ENCODE measurements at places on chromosomes 2 and 18.

GRCh38 chr2:127410871-127411652 lies 7.2 kb upstream of the PROC start:
- H3K27ac ChIP-seq, result peak overlapping the region; percentile 97
- H3K4me3 ChIP-seq, result peak overlapping the region; percentile 77
- peak; percentile 45 for DNase-seq
- H3K36me3 ChIP-seq, result no peaks in the 10 kb centered on the region
- H3K4me1 ChIP-seq, result peaks cover 23% of the 10 kb centered on the region

DNA sequence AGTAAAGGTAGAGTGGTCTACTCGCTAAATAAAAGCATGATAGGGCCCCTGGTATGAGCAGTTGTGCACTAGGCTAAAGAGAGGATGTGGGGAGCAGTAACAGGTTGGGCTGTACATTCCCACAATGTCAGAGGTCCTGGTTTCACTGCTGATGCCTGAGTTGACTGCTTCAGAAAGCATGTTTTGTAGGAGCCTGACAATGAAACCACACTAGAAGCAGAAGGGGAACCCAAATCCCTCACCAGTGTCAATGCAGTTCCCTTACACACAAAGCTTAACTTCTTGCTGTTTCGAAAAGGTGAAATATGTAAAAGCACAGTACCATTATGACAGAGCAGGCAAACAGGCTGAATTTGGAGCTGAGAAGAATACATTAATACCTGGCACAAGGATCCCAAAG lies 291.7 kb upstream of the KYNU start:
- H3K27me3 ChIP-seq, result no peaks in the 10 kb centered on the region
- H3K4me1 ChIP-seq, result no peaks in the 10 kb centered on the region
- DNase-seq, result no peak
- no peak overlapping the region for H3K4me3 ChIP-seq
- no peaks in the 10 kb centered on the region for H3K36me3 ChIP-seq

GRCh38 chr2:205936446-205936845 lies 149.5 kb downstream of the INO80D start:
- H3K36me3 ChIP-seq, result no peaks in the 10 kb centered on the region
- no peak for DNase-seq
- H3K4me3 ChIP-seq, result no peak overlapping the region
- peaks cover 2% of the 10 kb centered on the region for H3K27me3 ChIP-seq
- no peaks in the 10 kb centered on the region for H3K4me1 ChIP-seq

- H3K36me3 ChIP-seq, result peaks cover 2% of the 10 kb centered on the region
- DNase-seq, result peak; percentile 86
- no peaks in the 10 kb centered on the region for H3K27me3 ChIP-seq
- peak within 1 kb of the TSS; percentile 90 for H3K4me3 ChIP-seq
These were observed at the start of gene SERTAD2 for GRCh38 chr2:64653109-64654062. Gene SERTAD2, minus strand, starts transcription at chr2:64653913. Its CDS starts 17,042 bp downstream, at chr2:64636871.

- peak within 1 kb of the TSS; percentile 67 for H3K27ac ChIP-seq
- peaks cover 11% of the 10 kb centered on the region for H3K4me1 ChIP-seq
- H3K4me3 ChIP-seq, result peak within 1 kb of the TSS; percentile 89
- peak; percentile 92 for DNase-seq
- no peaks in the 10 kb centered on the region for H3K27me3 ChIP-seq
These were observed at the start of gene TMEM150A for GRCh38 chr2:85602476-85603234. Gene TMEM150A, minus strand, starts transcription at chr2:85602698. Its CDS starts 750 bp downstream, at chr2:85601948.

DNA sequence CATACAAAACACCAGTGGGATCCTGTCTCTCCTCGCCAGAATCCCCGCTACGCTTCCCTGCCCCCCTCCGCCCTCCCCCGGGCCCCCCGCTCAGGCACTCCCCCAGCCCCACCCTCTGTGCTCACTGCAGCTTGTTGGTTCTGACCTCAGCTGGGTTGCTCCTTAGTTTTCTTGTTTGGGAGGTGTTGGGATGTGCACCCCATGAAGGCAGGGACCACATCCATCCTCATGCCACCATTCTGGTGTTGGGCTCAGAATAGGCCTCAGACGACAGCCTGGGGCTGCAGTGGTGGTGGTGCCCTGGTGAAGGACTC lies 4.6 kb downstream of the SNED1 start:
- no peak overlapping the region for H3K4me3 ChIP-seq
- peaks cover 18% of the 10 kb centered on the region for H3K27me3 ChIP-seq
- H3K4me1 ChIP-seq, result peaks cover 5% of the 10 kb centered on the region
- H3K27ac ChIP-seq, result no peak overlapping the region

- H3K27ac ChIP-seq, result no peak overlapping the region
- no peaks in the 10 kb centered on the region for H3K36me3 ChIP-seq
- H3K27me3 ChIP-seq, result no peaks in the 10 kb centered on the region
- H3K4me3 ChIP-seq, result no peak overlapping the region
- H3K4me1 ChIP-seq, result no peaks in the 10 kb centered on the region
These were observed 360.5 kb upstream of the RGPD4 start for GRCh38 chr2:107466241-107466640.

DNA sequence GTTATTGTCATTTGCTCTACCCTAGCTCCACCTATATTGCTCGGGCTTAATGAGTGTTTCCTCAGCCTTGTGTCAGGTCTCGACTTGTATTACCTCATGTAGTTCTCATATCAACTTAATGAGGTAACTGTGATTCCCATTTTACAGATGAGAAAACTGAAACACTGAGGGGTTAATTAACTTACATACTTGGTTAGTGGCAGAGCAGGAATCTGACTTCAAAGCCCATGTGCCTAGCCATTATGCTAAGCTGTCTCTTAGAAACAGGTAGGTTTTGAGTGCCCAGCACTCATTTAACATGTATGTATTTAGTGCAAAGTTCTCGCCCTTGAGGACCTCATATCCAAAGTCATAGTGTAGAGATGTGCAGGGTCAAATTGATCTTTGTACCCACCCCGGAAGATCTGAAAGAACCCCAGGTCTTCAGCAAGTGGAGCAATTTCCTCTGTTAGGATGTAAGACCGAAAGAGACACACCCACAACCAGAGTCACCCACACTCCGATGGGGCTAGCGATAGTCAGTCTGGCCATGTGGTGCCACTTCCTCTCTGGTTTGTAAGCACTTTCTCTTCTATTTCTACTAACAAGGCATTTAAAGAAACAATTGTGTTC lies 121.0 kb upstream of the SLC39A10 start:
- H3K4me3 ChIP-seq, result peak overlapping the region; percentile 89
- H3K27me3 ChIP-seq, result no peaks in the 10 kb centered on the region
- peak; percentile 86 for DNase-seq
- H3K27ac ChIP-seq, result peak overlapping the region; percentile 96
- peaks cover 40% of the 10 kb centered on the region for H3K36me3 ChIP-seq
- peaks cover 90% of the 10 kb centered on the region for H3K4me1 ChIP-seq

- no peak for DNase-seq
- H3K4me1 ChIP-seq, result peaks cover 59% of the 10 kb centered on the region
- H3K27me3 ChIP-seq, result no peaks in the 10 kb centered on the region
- peaks cover 25% of the 10 kb centered on the region for H3K36me3 ChIP-seq
- H3K4me3 ChIP-seq, result peak overlapping the region; percentile 32
These were observed 16.3 kb downstream of the CDC42EP3 start for GRCh38 chr2:37654932-37655841.

- no peaks in the 10 kb centered on the region for H3K4me1 ChIP-seq
- no peaks in the 10 kb centered on the region for H3K36me3 ChIP-seq
- no peak for DNase-seq
- no peaks in the 10 kb centered on the region for H3K27me3 ChIP-seq
- H3K4me3 ChIP-seq, result no peak overlapping the region
- no peak overlapping the region for H3K27ac ChIP-seq
These were observed 654.8 kb downstream of the SLC4A3 start for GRCh38 chr2:220282236-220282635.

GRCh38 chr18:75139226-75139911 lies 69.6 kb downstream of the PTGR3 start:
- no peak overlapping the region for H3K4me3 ChIP-seq
- H3K27ac ChIP-seq, result no peak overlapping the region
- no peaks in the 10 kb centered on the region for H3K36me3 ChIP-seq
- no peaks in the 10 kb centered on the region for H3K27me3 ChIP-seq
- DNase-seq, result no peak

DNA sequence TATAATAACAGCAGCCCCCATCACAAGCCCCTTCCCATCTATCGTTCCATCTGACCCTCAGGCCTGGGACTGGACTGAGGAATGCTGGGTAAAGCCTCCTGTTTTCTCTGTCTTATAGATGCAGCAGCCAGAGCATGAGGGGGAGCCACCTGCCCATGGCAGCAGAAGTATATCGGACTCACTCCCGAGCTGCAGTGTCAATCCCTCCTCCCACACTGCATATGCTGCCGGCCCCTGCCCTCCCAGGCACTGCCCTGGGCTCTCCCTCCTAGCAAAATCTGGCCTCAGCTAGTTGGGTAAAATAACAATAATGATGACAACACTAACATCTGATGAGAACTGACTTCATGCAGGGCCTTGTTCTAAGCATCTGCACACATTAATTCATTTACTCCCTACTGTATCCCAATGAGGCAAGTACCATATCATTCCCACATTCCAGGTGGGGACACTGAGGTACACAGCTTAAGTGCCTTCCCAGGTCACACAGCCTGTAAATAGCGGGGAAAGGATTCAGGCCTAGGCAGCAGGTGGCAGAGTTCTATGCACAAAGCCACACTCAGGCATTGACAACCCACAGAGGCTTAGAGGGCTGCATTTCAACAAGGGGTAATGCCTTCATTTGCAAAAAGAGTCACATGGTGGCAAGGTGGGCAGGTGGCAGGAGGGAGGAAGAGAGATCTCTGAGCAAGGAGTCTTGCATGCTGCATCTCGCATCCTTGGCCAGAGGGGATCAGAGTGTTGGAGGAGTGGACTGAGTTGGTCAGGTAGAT lies 190.0 kb downstream of the ZBTB7C start:
- H3K36me3 ChIP-seq, result no peaks in the 10 kb centered on the region
- no peak overlapping the region for H3K4me3 ChIP-seq
- peaks cover 11% of the 10 kb centered on the region for H3K27me3 ChIP-seq
- DNase-seq, result no peak
- no peak overlapping the region for H3K27ac ChIP-seq

DNA sequence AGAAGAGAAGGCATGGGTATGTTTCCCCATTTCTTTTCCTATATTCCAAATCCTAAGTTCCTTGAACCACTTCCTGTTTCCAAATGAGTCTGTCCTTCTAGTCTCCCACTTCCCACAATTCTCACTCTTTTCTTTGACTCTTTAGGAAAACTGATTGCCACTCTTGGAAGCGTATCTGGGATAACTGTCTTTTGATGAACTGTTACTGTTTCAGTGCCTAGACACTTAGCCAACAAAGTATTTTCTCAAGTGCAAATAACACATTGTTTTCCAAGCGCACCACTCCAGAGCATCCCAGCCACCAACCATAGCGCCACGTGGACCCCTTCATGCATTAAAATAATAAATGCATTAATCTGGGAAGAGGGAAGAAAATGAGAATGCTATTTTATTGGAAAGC lies 342.8 kb downstream of the MTX2 start:
- peaks cover 9% of the 10 kb centered on the region for H3K27me3 ChIP-seq
- no peaks in the 10 kb centered on the region for H3K36me3 ChIP-seq
- no peak for DNase-seq
- no peak overlapping the region for H3K4me3 ChIP-seq
- no peaks in the 10 kb centered on the region for H3K4me1 ChIP-seq

- peaks cover 38% of the 10 kb centered on the region for H3K4me1 ChIP-seq
- no peak for DNase-seq
- H3K27ac ChIP-seq, result peak overlapping the region; percentile 22
- no peaks in the 10 kb centered on the region for H3K27me3 ChIP-seq
- H3K36me3 ChIP-seq, result peaks cover 35% of the 10 kb centered on the region
These were observed 10.2 kb downstream of the RAB10 start for GRCh38 chr2:26043862-26044696.

- DNase-seq, result no peak
- H3K4me1 ChIP-seq, result no peaks in the 10 kb centered on the region
- H3K4me3 ChIP-seq, result no peak overlapping the region
- no peaks in the 10 kb centered on the region for H3K36me3 ChIP-seq
- peaks cover 34% of the 10 kb centered on the region for H3K27me3 ChIP-seq
These were observed 1.4 kb downstream of the LAMA1 start for GRCh38 chr18:7116001-7116730.

- H3K4me3 ChIP-seq, result no peak overlapping the region
- no peak for DNase-seq
- H3K27me3 ChIP-seq, result peaks cover 18% of the 10 kb centered on the region
These were observed 218.8 kb upstream of the PKDCC start for GRCh38 chr2:41829052-41829451.

DNA sequence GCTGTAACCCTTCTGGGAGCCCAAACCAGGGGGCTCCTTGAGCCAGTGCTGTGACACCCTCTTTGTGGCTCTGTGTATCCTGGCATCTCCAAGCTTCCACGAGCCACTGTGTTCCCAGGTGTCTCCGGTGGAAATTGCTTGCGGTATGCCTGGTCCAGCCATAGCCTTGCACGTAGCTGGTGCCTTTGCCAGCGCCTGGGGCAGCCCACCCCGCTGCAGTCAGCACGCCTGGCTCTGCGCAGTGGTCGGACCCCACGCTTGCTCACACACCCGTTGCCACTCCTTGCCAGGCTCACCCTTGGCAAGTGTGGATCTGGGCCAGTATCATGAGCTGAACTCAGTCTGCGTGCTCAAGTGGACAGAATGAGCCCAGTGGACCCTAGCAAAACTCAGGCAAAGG lies 152.3 kb downstream of the MBD5 start:
- DNase-seq, result no peak
- H3K36me3 ChIP-seq, result no peaks in the 10 kb centered on the region
- H3K27me3 ChIP-seq, result no peaks in the 10 kb centered on the region

DNA sequence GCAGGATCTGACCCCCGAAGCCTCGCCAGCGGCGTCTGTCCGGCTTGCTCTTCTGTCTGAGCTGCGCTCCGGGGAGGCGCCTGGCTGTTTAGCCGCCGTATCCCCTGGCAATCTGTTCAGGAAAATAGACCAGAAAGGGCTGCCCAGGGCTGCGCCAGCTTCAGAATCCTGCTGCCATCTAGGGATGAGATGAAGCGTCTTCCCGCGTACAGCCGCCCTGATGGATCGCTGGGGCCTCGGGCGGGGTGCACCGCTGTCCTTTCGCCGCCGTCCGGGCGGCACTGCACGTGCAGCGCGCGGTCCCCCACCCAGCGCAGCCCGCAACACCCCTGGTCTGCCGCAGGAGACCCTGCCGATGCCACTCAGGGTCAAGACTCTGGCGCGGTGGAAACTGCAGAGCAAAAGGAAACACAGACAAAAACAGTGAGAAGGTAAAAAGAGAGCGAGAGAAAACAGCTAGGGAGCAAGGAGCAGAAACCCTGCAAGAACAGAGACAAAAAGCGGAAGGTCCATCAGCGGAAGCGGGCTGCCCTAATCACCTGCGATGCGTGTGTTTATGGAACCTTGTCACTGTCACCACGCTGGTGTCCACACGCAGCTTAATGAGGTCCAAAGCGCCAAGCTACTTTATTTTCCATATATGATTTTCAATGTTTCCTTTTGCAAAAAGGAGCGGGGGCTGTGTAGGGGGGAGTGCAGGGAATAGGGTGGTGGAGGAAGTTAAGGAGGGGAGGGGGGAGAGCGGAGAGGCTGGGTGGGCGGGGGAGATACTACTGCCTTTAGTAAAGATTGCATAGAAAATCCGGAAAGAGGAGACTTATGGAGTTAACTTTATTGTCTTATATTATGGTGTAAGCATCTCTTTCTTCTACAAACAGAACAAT lies 2113.3 kb upstream of the PIK3C3 start:
- peaks cover 13% of the 10 kb centered on the region for H3K27me3 ChIP-seq
- no peak for DNase-seq
- no peak overlapping the region for H3K4me3 ChIP-seq
- no peak overlapping the region for H3K27ac ChIP-seq
- H3K4me1 ChIP-seq, result no peaks in the 10 kb centered on the region

GRCh38 chr2:84631047-84631446 lies 114.7 kb downstream of the DNAH6 start:
- DNase-seq, result no peak
- peaks cover 14% of the 10 kb centered on the region for H3K4me1 ChIP-seq

Data from T-helper 2 cell treated with Interferon-gamma antibody and Interleukin-4, amounts not matched to agents 5 μg/mL and 100 μg/mL, for 36 hours (primary cell).